ENCODE measurements at places on chromosomes 12 and 14.

GRCh38 chr12:80679346-80680131 lies 27.9 kb upstream of the MYF6 start:
- DNase-seq, result no peak

- DNase-seq, result no peak
Observed at GRCh38 chr12:117501076-117501869, 139.8 kb upstream of the NOS1 start.

GRCh38 chr14:59187802-59188460 lies 536 bp upstream of the DAAM1 start:
- DNase-seq, result peak; percentile 6

DNA sequence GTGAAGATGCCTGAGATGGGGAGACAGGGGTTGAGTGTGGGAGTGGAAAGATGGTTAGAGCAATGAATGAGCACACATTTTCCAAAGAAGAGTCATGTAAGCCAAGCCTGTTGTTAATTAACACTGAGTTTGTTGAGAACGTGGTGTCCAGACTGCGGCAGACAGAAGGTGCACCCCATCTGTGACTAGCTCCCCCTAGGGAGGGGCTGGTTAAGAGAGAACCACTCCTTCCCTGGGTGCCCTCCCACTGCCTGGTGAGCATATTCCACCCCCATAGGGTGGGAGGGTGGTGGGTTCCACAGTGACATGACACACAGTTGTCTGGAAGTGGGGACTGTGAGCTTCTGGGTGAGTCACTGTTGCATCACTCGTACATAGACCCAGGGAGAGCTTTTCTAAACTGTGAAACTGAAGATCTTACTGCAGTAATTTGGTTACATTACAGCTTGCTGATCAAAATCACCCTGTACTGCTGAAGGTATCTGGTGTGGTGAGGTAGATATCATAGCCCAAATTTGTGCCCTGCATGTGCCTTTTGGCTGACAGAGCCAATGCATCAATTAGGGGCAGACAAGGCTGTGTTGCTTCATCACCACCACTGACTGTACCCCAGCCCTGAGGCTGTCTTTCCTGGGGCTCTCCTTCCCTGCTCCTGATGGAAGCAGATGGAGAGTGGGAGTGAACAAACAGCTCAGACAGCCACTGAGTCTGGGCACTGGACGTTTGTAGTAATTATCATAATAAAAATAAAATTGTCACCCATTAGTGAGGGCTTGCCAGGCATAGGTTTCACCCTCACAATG lies 150.9 kb downstream of the EMP1 start:
- DNase-seq, result no peak

DNA sequence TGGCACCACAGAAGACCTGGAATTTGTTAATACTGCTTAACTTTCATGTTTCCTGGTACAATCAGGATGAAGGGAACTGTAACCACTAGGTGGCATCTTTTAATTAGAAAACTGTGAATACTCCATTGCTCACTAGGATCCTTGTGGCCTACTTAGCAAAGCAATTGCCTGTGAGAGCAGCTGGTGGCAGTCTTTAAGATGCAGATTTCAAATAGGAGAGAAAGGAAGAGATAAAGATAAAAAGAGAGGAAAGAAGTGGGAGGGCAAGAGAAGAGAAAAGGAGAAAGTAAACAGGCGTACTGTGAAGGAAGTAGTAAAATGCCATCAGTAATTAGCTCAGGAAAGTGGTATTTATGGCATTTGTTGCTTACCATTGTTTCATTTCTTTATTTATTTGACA lies 114.5 kb downstream of the RAD51B start:
- no peak for DNase-seq

- no peak for DNase-seq
Observed at GRCh38 chr12:56080556-56081138, 682 bp downstream of the ERBB3 start.

DNA sequence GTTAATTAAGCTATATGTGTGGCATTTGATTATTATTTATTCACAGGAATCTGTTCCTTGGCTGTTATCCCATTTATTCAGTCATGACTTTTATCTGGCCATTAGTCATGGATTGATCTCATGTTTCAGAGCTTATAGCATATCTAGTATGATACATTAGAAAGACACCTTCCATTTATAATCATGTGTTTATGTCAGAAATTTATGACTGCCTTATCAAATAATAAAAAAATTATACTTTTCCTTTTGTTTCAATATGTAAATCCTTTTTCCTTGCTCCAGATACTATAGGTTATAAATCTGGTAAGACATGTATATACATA lies 248.0 kb upstream of the PDE3A start:
- no peak for DNase-seq

DNA sequence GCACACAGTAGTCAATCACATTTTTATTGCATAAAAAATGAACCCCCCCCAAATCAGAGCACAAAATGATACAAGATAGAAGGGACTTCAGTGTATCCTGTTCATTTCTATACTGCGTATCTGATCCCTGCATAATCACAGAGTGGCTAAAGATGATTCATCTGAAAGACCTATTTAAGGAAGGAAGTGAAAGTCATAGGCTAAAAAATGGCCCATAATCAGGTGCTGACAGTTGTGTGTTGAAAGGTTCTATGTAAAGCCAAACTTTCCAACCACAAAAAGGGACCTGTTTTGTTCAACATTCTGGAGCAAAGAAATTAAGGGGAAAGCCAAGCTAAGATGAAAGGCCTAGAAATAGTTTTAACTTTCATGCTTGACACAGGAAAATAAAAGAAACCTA lies 147.8 kb upstream of the ATP2B1 start:
- DNase-seq, result no peak

GRCh38 chr12:127025545-127025944 lies 1241.4 kb upstream of the TMEM132C start:
- no peak for DNase-seq

DNA sequence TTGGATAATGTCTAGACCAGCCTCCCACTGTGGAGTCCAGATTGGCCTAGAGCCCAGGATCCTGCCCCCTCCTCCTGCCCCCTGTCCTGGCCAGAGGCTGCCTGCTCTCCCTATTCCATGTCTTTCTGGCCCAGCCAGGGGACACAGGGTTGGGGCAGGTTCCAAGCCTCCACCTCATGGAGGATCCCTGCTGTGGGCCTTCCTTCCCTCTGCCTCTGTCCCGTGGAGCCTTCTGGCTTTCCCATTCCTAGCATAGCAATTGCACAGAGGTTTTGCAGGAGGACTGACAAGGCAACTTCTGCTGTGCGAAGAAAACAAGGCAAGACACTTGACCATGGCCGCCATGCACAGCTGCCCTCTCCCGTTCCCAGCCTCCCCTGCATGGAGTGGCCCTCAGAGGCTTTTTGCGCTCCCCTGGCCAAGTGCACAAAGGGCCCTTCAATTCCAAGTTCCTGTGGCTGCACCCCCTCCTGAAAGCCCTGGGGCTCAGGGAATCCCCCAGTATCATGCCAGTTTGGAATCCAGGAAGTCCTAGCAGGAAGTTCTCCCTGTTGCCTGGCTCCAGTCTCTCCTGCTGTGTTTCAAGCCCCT lies 42.1 kb downstream of the KRT80 start:
- DNase-seq, result no peak

DNA sequence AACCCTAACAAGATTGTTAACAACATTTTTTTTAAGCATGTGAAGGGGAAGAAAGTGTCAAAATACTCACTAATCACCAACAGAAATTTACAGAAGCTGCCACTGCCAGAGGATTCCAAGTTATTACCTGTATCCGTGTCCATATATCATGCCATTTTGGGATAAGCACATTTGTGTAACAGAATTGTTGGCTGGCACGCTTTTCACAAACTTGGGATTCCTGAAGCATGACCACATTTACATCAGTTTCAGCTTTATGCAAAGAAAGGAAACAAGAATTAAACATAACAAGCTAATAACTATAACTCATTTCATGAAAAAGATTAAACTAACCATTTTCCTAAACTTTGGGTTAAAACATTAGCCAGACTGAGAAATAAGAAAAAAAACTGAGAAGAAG lies 5.9 kb downstream of the NEMP1 start:
- no peak for DNase-seq

DNA sequence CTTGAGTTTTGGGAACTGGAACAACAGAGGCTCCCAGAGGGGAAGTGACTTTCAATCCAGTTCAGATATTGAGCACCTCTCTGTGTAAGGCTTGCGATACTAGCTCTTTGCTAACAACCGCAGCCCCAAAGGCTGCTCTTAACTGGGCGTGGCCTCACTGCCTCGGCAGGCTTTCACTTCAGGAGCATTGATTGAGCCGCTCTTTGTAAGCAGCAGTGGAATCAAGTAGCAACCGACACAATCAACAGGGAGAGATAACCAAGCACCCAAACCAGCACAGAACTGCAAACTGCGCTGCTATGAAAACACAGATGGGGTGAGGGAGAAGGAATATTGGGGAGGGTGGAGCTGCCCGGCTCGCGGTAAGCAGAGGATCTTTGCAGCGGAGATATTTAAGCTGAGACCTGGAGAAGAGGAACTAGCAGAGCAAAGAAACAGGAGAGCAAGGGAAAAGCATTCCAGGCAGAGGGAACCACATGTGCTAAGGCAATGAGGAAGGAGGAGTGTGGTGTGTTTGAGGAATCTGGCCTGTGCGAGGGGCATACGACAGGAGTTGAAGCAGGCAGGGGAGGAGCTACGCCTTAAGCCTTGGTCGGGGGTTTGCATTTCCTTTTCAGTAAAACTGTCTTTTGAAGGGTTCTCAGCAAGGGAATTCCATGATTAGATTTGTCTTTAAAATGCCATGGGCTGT lies 17.3 kb upstream of the YY1 start:
- DNase-seq, result peak; percentile 48

GRCh38 chr14:20989787-20990600 lies at the start of gene METTL17:
Gene METTL17 (plus strand): TSS chr14:20989980. CDS start chr14:20990003, 23 bp downstream.
- DNase-seq, result peak; percentile 66

GRCh38 chr12:123319826-123320225 lies 44.8 kb downstream of the SBNO1 start:
- no peak for DNase-seq

GRCh38 chr12:89783359-89784060 lies 74.9 kb upstream of the ATP2B1 start:
- no peak for DNase-seq

GRCh38 chr14:96084796-96085195 lies 45.6 kb downstream of the C14orf132 start:
- no peak for DNase-seq

GRCh38 chr12:27549801-27550652 lies 26.0 kb downstream of the PPFIBP1 start:
- no peak for DNase-seq

DNA sequence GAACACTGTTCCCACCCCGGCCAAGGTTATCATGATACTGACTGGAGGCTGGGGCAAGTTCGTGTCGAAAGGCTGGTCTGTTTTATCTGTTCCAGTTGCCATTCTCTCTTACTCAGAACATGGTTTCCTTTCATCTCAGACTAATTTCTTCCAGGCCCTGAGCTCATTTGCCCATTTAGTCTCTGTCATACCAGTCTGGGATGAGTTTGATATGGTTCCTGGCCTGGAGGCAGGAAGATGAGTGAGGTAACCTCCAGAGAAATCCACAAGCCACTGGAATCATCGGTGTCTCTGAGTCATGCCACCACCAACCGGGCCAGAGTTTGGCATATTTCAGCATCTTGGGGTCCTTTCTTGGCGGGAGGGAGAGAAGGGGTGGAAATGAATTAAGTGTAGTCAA lies 114.7 kb downstream of the NTF3 start:
- DNase-seq, result no peak

GRCh38 chr14:28731358-28731757 lies 35.2 kb upstream of the FOXG1 start:
- DNase-seq, result no peak

GRCh38 chr12:126243814-126244440 lies 1178.7 kb downstream of the AACS start:
- no peak for DNase-seq

DNA sequence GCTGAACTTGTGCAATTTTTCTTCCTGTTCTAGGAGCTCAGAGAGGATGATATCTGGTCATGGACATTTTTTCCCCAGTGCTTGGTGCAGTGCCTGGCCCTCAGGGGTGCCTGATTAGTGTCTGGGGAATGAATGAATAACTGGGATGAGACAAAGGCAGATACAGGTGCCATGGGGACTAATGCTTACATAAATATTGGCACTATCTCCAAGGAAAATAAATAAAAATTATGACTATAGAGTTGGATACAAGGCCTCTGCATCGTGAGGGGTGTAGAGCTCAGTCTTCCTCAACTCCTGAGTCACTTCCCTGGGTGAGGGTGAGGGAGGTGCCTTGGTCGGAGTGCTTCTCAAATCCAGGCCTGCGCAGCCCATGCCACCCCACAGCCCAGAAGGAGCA lies 188.6 kb downstream of the KCNA5 start:
- DNase-seq, result no peak

GRCh38 chr14:41925409-41925808 lies 318.7 kb downstream of the LRFN5 start:
- no peak for DNase-seq

GRCh38 chr14:31419179-31419966 lies 977 bp downstream of the HEATR5A start:
- no peak for DNase-seq

DNA sequence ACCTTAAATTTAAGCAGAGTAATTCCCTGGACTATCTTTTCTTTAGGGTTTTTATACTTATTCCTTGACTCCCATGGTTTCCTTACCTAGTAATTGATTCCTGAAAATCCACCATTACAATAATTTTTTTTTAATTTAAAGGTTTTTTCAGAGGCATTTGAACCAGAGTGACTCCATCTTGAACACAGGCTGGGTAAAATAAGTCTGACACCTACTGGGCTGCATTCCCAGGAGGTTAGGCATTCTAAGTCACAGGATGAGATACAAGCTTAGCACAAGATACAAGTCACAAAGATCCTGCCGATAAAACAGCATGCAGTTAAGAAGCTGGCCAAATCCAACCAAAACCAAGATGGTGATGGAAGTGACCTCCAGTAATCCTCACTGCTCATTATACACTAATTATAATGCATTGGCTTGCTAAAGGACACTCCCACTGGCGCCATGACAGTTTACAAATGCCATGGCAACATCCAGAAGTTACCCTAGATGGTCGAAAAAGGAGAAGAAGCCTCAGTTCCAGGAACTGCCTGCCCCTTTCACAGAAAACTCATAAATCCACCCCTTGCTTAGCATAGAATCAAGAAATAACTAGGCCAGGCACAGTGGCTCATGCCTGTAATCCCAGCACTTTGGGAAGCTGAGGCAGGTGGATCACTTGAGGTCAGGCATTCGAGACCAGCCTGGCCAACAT lies 53.6 kb downstream of the SLC25A21 start:
- DNase-seq, result no peak

- DNase-seq, result no peak
Observed at GRCh38 chr14:99231161-99231849, 40.7 kb downstream of the BCL11B start.

GRCh38 chr14:32706721-32707519 lies 231.8 kb upstream of the NPAS3 start:
- no peak for DNase-seq

All from activated T-helper 1 cell treated with anti-CD3 and anti-CD28 coated beads, Interleukin-2, amount 50 U/mL, for 16 hours (primary cell).